ENCODE measurements at places on chromosomes 11 and 22. TPM values are rescaled to one million over a fixed set of nuclear protein-coding genes. Genes with fewer than 3 reads are reported as not detected.

VPS51 gene
- total RNA-seq: 140 TPM

ZBTB44 gene
- 36.6 TPM for total RNA-seq

TMEM121B gene
- 3.0 TPM for total RNA-seq

FERMT3 gene
- 99.4 TPM for total RNA-seq

BRSK2 gene
- total RNA-seq: 2.2 TPM

CAT gene
- 38.3 TPM for total RNA-seq

ARHGAP8 gene
- not detected for total RNA-seq

RCE1 gene
- 33.1 TPM for total RNA-seq

CALCB gene
- 22.3 TPM for total RNA-seq

ALG9 gene
- 61.0 TPM for total RNA-seq

MYRF gene
- total RNA-seq: 11.2 TPM

HSPB2 gene
- not detected for total RNA-seq

TUB gene
- total RNA-seq: 0.76 TPM

PGR gene
- 0.15 TPM for total RNA-seq

MPZL3 gene
- total RNA-seq: 0.33 TPM

SLC22A9 gene
- not detected for total RNA-seq

INPP5J gene
- 4.8 TPM for total RNA-seq

MCHR1 gene
- total RNA-seq: not detected

AMBRA1 gene
- total RNA-seq: 69.9 TPM

MS4A3 gene
- total RNA-seq: not detected

CSF2RB gene
- total RNA-seq: not detected

PKDREJ gene
- total RNA-seq: not detected

MMP7 gene
- total RNA-seq: 0.34 TPM

ALX4 gene
- total RNA-seq: 135 TPM

TLCD5 gene
- 13.4 TPM for total RNA-seq

All from A673 (cell line).